ENCODE measurements at places on chromosomes 7 and 10.
A peak's percentile ranks its signal among the peaks of the same experiment; 100 is the strongest.

- DNase-seq = no peak
Observed at GRCh38 chr7:38025815-38026214, 105.4 kb downstream of the EPDR1 start.

DNA sequence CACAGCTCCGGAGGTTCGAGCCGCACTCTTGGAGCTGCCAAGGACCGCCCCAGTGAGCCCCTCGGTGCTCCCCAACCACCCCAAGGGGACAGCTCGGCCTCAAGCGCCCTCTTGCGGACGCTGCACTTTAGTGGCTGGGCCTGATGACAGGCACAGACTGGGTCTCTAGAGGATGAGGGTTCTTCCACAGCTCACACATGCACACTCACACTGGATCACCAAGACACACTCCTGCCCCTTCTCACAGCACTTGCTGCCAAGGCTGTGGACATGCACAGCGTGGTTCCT is 2.1 kb downstream of the RET start:
- DNase-seq = no peak

DNA sequence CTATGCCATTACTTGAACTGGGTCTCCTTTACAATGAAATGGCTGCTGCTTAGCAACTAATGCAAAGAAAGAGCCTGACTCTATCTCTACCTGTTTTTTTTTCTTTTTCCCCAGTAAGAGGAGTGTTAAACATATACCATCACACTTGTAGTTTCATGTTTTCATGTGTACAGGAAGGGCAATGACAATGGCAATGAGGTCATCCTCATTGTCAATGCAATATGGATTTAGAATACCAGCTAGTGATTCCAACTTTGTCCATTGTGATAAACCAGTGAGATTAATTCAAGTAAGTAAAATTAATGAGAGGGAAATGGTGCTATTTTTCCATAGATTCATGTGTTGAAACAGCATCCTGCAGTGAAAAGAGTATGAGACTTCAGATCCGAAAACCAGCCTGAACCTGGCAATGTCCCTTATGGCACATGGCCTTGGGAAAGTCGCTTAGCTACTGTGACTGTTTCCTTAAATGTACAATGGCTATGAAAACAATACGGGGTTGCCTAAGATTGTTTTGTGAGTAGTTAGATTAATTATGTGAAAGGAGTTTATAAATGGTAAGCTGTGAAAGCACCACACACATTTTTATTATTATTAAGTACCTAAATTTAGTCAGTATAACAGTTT is 11.2 kb downstream of the DGKI start:
- no peak for DNase-seq

DNA sequence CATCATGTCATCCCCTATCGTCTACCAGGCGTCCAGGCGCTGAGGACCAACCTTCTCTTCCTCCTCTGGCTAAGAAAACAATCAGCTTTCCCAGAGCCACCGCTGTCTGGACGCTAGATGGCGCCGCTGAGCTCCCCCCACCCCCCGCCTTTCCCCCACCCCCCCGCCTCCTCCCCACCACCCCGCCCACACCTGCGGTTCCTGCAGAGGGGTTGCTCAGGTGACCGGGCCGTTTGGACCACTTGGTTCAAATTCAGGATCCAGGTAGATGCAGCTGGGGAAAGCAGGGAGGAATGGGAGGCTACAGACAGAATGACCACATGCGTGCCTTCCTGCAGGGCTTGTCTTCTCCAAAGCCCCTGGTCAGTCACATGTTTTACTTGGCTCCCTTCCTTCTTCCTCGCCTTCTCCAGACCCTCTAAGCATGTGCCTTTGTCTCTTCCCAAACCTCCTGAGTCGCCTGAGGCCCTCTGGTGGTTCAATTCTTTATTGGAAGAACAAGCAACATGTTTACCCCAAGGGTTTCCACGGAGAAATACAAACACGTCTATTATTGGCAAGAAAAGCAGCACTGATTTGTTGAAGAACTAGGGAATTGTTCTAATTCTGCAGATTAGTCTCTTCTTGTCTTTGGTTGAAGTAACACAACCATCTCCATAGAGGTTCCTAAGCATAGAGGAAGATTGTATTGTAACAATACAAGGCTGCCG is 24.7 kb downstream of the AOC1 start:
- peak; percentile 73 for DNase-seq

- no peak for DNase-seq
Observed at GRCh38 chr7:101885597-101885955, 68.2 kb downstream of the CUX1 start.

- no peak for DNase-seq
Observed at GRCh38 chr10:6124666-6125065, 35.8 kb downstream of the RBM17 start.

GRCh38 chr10:129131457-129132132 is 335.4 kb upstream of the MGMT start:
- DNase-seq = peak; percentile 81

- no peak for DNase-seq
Observed at GRCh38 chr10:97876402-97876801, 26.8 kb downstream of the GOLGA7B start.

DNA sequence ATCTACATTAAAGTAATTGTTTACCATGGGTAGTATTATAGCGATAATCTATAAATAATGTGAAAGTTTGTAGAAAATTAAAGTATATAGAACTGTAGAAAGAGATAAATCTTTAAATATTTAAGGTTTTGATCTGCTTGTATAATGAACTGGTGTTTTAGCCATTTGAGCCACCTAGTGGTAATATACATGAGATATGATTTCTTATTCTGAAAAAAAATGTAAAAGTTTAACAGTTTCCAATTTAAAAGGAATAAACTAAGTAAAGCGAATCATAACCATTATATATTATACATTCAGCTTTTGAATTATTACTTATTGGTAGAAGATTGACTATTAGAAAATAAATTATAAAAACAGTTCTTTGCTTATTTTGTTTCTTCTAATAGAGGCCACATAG is 91.2 kb downstream of the OTUD1 start:
- no peak for DNase-seq

- no peak for DNase-seq
Observed at GRCh38 chr7:27890205-27890849, 150.4 kb downstream of the TAX1BP1 start.

DNA sequence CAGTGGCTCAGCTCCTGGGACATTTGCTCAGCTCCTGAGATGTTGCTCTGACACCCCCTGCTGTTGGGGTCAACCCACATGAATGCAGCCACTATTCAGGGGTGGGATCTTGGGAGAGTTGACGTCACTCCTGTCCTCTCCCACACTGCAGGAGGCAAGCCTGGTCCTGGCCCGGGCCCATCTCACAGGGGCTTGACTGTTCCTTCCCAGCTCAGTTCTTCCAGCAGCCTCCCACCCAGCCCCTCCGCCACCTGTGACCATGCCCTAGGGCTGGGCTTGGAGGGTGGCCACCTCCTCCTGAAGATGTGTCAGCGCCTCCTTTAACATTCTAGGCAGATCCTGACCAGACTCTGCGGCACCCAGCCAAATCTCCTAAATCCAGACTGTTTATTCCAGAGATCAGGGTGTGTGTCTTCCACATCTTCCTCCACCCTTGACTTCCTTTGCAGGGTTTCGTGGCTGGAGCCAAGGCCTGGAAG is 19.1 kb upstream of the OPALIN start:
- no peak for DNase-seq

- DNase-seq = no peak
Observed at GRCh38 chr10:89921403-89921802, 220.0 kb downstream of the KIF20B start.

DNA sequence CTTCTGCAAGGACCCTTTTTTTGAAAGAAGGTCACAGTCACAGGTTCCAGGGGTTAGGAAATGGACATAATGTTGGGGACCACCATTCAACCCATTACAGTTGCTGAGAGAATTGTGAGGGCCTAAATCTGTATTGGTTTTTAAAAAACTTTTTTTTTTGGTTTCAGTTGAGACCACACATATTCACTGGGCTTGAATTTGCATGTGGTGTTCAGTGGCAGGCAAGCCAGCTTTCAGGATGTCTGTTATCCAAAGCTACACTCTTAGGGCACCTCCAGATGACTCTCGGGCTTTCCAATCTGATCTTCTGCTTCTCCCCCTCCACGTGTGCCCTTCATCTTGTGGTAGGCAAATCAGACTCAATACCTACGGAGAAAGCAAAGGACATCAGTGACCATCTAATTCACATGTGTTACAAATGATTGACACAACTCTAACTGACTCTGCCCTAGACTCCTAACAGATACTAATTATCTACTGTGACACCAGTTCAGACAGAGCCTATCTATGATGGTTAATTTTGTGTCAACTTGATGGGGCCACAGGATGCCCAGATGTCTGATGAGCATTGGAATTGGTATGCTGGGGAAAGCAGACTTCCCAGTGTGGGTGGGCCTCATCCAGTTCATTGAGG is 93.3 kb upstream of the ELMO1 start:
- no peak for DNase-seq

- no peak for DNase-seq
Observed at GRCh38 chr10:85922356-85923129, 444.1 kb downstream of the GRID1 start.

- DNase-seq = no peak
Observed at GRCh38 chr7:81487516-81487915, 282.3 kb downstream of the HGF start.

DNA sequence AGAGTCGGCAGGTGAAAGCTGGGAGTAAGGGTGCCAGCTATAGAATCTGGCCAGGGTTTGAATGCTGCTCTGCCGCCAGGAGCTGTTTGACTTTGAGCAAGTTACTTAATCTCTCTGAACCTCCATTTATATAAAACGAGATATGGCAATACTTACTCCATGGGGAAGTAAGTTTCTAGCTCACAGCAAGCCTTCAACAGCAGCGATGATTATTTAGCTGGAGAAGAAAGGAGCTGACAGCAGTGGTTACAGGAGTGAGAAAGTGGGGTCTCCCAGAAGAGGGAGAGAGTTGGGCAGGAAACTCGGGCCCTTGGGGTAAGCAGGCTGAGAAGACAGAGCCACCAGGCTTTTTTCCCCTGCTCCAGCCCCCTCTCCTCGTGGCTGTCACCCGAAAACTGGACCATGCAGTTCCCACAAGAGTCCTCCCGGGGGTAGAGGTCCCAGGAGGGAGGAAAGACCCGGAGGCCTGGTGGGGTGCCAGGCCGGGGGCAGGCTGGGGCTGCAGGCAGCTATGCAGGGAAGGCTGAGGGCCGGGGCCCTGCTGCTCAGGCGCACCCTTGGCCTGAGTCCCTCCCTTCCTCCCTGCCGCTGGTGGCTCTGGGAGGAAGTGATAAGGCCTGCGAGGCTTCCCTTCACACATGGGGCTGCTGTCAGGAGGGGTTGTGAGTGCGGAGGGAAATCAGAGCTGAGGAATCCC is 3.5 kb downstream of the NOS3 start:
- DNase-seq = no peak

DNA sequence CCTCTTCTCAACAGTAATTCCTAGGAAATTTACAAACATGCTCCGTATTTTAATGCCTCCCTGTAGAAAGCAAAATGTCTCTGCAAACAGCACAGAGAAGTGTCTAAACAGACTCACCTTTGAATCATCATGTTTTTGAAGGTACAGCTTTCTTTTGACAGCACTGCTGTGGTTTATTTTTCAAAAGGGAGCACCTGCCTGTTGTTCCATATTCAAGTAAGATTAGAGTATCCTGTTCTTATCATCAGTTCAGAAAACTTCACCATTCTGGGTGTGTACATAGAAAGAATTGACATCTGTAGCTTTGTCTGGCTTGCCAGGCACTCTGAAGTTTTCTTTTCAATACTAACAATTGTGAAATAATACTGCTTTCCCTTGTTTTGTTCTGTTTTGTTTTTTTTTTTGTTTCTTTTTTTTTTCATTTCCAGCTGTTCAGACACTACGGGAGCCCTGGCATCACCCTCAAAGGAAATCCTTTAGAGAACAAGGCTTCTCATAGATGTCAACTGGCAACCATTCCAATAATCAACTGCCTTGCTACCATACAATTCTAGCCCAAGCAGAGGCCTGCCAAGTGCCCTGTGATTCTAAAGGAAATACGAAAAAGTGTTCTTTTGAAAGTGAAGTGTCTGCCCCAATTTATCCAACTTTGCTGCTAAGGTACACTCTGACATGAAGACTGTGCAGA is 275.9 kb downstream of the PRPF18 start:
- DNase-seq = no peak

DNA sequence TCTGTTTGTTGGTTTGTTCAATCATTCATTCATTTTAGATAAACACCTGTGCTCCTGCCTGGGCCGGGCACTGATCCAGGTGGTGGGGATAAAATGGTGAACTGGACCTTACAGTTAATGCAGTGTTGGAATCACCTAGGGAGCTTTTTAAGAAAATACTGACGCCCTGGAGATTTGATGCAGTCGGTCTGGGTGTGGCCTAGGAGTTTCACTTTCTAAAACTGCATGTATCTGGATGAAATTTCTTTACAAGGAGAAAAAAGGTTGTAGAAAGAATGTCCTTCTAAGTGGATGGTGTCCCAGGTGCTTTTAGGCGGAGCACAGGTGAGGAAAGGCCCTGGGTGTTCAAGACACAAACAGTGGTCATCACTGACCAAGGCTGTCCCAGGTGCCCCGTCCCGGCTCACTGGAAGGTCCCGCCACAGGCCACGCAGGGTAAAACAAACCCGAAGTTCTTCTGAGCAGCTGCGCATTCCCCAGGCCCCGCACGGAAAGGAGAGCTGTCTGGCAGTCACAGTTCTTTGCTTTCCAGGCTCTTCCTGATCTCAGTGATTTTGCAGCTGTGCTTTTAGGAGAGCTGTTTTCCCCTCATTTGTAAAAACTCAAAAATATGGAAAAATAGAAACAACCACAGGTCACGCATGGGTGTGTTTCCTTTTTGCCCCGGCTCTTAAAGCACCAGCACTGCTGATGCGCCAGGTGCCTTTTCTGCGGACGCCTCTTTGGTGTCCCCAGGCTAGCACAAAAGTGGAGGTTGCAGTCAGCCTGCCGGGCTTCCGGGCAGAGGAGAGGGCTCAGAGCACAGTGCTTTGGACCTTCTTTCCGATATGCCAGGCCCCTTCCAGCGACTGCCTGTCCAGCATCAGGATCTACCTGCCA is 161.9 kb downstream of the GRK5 start:
- DNase-seq = peak; percentile 79

DNA sequence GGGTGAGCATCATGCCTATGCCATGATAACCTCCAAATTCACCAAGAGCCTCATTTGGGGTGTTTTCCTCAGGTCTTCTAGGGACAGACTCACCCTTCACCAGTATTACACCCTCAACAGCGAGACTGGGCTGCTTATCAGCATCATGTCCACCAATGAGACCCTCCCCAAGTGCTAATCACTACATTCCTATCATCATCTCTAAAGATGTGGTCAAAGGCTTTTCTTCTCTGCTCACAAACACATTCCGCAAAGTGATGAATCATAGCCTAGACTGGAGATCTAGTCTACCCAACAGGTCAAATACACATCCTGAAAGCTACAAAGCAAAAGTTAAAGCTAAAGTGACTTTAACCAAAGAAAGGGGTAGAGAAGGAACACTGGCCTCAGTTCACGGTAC is 75.3 kb upstream of the C7orf33 start:
- DNase-seq = no peak

DNA sequence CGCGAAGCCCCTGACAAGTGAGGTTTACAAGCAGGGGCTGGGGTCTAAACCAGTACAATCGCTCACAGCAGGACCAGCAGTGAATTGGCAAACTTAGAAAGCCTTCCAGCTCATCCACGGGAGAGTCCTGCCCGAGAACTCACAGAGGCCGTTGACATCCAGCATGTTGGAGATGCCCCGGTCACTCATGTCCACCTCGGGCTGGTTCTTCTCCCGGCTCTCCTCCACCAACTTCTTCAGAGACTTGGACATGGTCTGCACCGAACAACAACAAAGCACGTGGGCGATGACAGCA is 447 bp downstream of the RSU1 start:
- DNase-seq = no peak

All from muscle of back (tissue), 13 donors.